ENCODE measurements at places on chromosomes 5 and 9.

DNA sequence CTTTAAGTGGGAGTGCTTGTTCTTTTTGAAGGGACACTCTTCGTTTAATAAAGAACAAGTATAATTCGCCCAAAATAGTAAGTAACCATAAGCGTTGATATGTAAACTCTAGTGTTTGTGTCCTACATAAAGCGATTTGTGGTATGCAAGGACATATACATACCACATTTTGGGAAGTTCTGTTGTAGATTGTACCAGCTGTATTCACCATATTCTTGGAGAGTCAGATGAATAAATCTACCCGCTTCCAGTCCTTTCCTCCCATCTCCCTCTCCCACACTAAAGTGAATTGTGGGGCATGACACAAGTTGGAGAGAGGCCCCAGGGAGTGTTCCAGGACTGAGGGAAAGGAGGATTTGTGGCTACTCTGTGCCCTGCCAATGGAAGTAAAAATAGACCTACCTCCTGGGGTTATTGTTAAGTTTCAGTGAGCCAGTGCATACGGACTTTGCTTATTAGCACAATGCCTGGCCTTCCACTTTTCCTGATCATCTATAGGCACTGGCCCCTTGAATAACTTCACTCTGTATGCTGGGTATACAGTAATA lies 40.6 kb downstream of the ARHGAP26 start:
- H3K4me3 ChIP-seq = no peak overlapping the region
- H3K36me3 ChIP-seq = no peaks in the 10 kb centered on the region
- H3K4me1 ChIP-seq = peaks cover 7% of the 10 kb centered on the region

DNA sequence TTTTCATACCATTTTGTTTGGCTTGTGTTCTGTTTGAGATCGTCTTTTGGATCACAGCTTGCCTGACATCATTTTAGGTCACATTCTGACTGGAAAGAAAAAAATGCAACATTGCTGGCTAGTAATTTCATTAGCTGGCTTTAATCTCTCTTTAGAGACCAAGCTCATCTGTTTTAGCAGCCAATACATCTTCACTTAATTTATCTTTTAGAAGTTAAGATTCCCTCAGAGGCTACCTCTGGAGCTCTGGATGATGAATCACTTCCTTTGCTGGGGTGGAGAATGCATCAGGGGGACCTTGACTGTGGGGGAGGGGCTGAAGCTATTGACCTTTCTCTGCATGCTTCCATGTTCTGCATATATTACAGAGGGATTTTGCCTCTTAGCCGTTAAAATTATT lies 181.5 kb upstream of the OTULINL start:
- peak overlapping the region; percentile 2 for H3K4me3 ChIP-seq
- peak; percentile 51 for DNase-seq
- peaks cover 42% of the 10 kb centered on the region for H3K4me1 ChIP-seq
- peaks cover 54% of the 10 kb centered on the region for H3K36me3 ChIP-seq

- H3K4me1 ChIP-seq = no peaks in the 10 kb centered on the region
- H3K27me3 ChIP-seq = no peaks in the 10 kb centered on the region
- H3K36me3 ChIP-seq = no peaks in the 10 kb centered on the region
- H3K4me3 ChIP-seq = no peak overlapping the region
Measured at GRCh38 chr9:89400403-89401116, 82.3 kb downstream of the SECISBP2 start.

- no peak overlapping the region for H3K4me3 ChIP-seq
- no peaks in the 10 kb centered on the region for H3K4me1 ChIP-seq
- no peak overlapping the region for H3K27ac ChIP-seq
- H3K27me3 ChIP-seq = no peaks in the 10 kb centered on the region
- H3K36me3 ChIP-seq = no peaks in the 10 kb centered on the region
Measured at GRCh38 chr5:161547406-161547737, 847 bp upstream of the GABRB2 start.

GRCh38 chr5:120207129-120207528 lies 257.0 kb upstream of the PRR16 start:
- no peaks in the 10 kb centered on the region for H3K27me3 ChIP-seq
- no peak overlapping the region for H3K27ac ChIP-seq
- no peaks in the 10 kb centered on the region for H3K36me3 ChIP-seq
- no peak for DNase-seq
